ENCODE measurements at places on chromosomes 7 and 10.

GRCh38 chr7:46746695-46747687 lies 825.9 kb upstream of the IGFBP3 start:
- DNase-seq: no peak

GRCh38 chr10:19785366-19785765 lies 30.9 kb upstream of the PLXDC2 start:
- DNase-seq: no peak

DNA sequence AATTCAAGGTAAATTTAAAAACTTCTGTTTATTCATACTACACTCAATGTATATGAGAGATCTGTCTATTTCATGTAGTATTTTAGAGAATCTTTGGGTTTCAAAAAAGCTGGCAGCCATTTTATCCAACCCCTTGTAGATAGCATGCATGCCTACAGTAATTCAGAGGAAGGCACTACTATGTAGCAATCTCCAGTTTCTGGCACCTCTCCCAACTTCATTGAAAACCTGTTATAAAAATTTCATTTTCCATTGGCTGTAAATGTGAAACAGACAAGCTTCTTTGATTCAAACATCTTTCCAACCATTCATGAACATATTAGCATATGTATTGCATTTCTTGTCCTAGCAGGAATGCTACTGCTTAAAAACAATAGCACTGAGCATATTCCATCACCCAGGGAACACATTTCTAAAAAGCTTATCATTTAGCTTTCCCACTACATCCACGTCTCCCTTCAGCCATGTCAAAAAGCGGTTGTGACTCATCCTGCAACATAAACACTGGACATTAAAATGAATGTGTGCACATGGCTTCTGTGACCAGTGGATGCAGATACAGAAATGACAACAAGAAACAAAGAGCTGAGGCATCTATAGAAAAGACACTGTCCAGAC lies 330.4 kb upstream of the AOAH start:
- DNase-seq: peak; percentile 13

- peak; percentile 67 for DNase-seq
Measured at GRCh38 chr10:86100581-86101061, 266.0 kb downstream of the GRID1 start.
